Osteocyte (in vitro differentiated cells): ENCODE measurements at places on chromosomes 12 and 14. TPM values are rescaled to one million over a fixed set of nuclear protein-coding genes. Genes with fewer than 3 reads are reported as not detected.

DNA sequence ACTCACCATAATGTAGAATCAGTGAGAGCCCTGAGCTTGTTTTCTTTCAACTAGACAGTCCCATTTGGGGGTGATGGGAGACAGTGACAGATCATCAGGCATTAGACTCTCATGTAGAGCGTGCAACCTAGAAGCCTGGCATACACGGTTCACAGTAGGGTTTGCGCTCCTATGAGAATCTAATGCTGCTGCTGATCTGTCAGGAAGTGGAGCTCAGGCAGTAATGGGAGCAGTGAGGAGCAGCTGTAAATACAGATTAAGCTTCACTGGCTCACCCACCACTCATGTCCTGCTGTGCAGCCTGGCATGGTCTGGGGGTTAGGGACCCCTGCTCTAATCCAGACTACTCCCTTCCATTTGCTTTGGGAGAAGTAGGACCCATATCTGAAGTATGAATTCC, 55.6 kb downstream of the FNTB start:
- peaks cover 28% of the 10 kb centered on the region for H3K36me3 ChIP-seq
- H3K4me3 ChIP-seq = no peak overlapping the region
- H3K4me1 ChIP-seq = peaks cover 5% of the 10 kb centered on the region
- peak; percentile 46 for DNase-seq

GRCh38 chr14:90274808-90275457, 18.6 kb downstream of the PSMC1 start:
- H3K4me1 ChIP-seq = peaks cover 19% of the 10 kb centered on the region
- no peak for DNase-seq
- H3K27me3 ChIP-seq = no peaks in the 10 kb centered on the region
- peaks cover 35% of the 10 kb centered on the region for H3K36me3 ChIP-seq
- H3K4me3 ChIP-seq = no peak overlapping the region

- H3K4me1 ChIP-seq = peaks cover 8% of the 10 kb centered on the region
- no peak overlapping the region for H3K27ac ChIP-seq
- no peak for DNase-seq
- no peaks in the 10 kb centered on the region for H3K36me3 ChIP-seq
Measured at GRCh38 chr12:90897986-90898385, 57.0 kb downstream of the CCER1 start.

DNA sequence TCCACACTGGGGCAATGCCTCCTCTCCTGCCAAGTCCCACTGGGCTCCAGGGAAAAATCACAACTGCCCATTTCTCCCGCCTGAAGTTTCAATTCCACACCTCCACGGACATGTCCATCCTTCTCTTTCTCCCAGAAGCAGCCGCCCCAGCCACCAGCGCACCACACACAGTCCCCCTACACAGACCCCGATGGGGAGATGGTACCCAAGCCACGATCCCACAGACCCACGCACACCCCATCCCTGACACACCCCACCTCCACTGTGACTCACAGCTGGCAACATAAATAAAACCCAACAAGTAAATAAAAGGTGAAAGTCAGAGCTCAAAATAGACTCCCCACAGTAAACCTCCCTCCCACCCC, 2.6 kb downstream of the MSI1 start:
- H3K36me3 ChIP-seq = no peaks in the 10 kb centered on the region
- H3K27me3 ChIP-seq = peaks cover 40% of the 10 kb centered on the region
- H3K4me1 ChIP-seq = peaks cover 26% of the 10 kb centered on the region
- H3K27ac ChIP-seq = no peak overlapping the region

DNA sequence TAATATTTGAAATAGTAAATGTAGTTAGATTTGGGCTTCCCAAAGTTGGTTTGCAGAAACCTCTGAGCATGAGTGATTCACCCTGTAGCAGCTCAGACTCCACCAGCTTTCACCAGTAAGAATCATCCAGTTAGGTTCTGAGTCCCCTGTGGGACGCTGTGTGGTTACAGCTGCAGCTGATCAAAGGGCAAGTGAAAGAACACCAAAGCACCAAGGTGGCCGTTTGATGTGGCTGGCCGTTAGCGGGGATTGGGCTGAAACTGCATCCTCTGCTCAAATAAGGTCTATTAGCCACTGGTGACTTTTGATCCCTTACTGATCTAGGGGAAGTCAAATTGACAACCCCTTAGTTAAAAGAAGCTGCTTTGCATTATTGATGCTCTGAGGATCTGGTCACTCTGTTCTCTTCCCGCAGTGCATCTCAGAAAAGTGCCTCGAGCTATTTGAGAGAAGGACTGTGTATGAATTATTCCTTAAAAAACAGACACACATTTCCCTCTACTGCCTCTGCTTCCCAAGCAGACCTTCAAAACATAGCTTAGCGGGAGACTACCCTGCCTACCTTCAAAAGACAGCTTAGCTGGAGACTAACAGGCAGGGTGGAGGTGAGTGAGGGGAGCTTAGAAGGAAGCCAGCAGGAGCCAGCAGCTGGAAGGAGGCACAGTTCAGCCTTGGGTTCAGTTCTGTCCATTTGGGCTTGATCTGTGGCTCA, 3.7 kb downstream of the ABHD12B start:
- H3K4me3 ChIP-seq = no peak overlapping the region
- no peak overlapping the region for H3K27ac ChIP-seq
- DNase-seq = no peak
- peaks cover 23% of the 10 kb centered on the region for H3K4me1 ChIP-seq

DNA sequence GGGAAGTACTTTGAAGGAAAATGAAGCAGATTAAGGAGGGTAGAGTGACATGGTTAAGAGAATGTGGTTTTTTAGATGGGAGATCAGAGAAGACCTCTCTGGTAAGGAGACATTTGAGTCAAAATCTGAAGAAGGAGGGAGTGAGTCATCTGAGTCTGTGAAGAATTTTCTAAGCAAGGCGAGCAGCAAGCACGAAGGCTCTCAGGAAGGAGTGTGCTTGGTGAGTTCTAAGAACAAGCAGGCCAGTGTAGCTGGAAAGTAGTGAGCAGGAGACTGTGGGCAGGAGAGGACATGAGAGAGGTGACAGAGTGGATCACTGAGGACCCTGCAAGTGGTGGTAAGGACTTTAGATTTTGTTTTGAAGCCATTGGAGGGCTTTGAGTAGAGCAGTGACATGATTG, 76.3 kb upstream of the FUT8 start:
- H3K4me3 ChIP-seq = no peak overlapping the region
- H3K27me3 ChIP-seq = no peaks in the 10 kb centered on the region
- DNase-seq = no peak

DNA sequence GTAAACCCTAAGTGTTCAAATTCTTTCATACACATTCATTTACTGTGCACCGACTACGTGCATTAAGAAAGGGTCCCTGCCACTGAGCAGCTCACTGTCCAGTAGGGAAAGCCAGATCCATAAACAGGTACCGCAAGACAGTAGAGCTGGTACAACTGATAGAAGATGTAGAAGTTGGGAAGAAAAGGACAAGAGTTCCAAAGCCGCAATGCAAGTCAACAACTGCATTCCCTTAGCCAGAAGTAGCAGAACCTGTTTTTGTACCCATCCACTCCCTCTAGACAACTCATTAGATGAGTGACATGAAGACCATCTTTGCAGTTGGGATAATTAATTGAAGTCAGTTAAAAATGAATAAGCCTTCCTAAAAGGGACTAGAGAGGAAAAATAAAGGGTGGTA, 1.3 kb downstream of the SENP1 start:
- H3K4me1 ChIP-seq = peaks cover 21% of the 10 kb centered on the region
- DNase-seq = no peak
- H3K27me3 ChIP-seq = peaks cover 6% of the 10 kb centered on the region
- H3K36me3 ChIP-seq = no peaks in the 10 kb centered on the region
- no peak overlapping the region for H3K27ac ChIP-seq

- no peak for DNase-seq
- no peak overlapping the region for H3K27ac ChIP-seq
- no peaks in the 10 kb centered on the region for H3K27me3 ChIP-seq
- H3K4me3 ChIP-seq = no peak overlapping the region
- no peaks in the 10 kb centered on the region for H3K4me1 ChIP-seq
Measured at GRCh38 chr12:128415036-128415560, 148.1 kb downstream of the TMEM132C start.

FOXG1 gene
- not detected in 2 replicates for total RNA-seq

C12orf56 gene
- 0.78 TPM in 1 of 2 replicates, not detected in the other for total RNA-seq

MYO1A gene
- not detected in 2 replicates for total RNA-seq

IL26 gene
- total RNA-seq = 0.34 TPM in 1 of 2 replicates, not detected in the other
